C1 segment of cervical spinal cord (tissue), 14 donors: ENCODE measurements at places on chromosomes 4 and X.

DNA sequence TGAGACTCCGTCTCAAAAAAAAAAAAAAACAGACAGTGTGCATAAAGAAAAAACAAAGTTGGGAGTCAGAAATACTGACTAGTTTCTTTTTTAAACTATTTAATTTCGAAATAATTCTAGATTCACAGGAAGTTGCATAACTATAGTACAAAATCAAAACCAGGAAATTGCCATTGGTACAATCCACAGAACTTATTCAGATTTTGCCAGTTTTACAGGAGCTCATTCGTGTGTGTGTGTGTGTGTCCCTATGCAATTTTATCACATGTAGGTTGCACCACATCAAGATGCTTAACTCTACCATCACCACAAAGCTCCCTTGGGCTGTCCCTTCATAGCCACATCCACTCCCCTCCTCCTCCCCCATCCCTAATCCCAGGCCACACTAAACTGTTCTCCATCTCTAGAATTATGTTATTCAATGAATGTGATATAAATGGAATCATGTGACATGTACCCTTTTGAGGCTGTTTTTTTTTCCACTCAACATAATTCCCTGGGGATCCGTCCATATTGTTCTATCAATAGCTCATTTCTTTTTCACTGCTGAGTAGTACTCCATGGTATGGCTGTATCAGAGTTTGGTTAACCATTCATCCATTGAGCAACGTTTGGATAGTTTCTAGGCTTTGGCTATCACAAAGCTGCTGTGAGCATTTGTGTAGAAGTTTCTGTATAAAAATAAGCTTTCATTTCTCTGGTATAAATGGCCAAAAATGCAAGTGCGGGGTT lies 16.3 kb upstream of the DDX3X start:
- no peak for DNase-seq

- DNase-seq = no peak
These were observed 66.6 kb upstream of the SLIT2 start for GRCh38 chr4:20185103-20185502.

DNA sequence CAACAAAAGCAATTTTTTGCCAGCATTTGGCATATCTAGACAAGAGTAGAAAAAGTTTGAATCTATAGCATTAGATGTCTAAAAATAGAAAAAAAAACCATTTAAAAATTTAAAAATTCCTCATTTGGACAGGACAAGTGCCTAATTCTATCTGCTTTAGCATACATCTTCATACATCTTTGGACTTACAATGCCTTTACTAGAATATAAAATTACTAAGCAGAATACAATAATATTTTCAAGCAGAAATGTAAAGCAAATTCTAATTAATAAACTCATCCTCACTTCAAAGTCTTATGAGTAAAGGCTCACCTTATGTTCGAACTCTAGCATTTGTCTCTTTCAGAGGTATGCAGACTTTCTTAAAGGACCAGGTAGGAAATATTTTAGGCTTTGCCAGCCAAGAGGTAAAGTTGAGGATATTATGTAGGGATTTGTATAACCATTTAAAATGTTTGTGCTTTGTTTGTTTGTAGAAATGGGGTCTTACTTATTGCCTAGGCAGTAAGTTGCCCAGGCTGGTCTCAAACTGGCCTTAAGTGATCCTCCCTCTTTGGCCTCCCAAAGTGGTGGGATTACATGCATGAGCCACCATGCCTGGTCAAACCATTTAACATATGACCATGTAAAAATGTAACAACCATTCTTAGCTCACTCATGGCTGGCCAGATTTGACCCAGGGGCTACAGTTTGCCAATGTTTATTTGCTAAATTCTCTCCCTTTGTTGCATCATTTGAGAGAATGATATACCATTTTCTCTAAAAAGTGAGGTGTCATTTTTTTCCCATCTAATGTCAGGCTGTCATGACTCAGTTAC lies 29.1 kb downstream of the UGDH start:
- no peak for DNase-seq

GRCh38 chr4:7782783-7783182 lies 156.9 kb downstream of the AFAP1 start:
- no peak for DNase-seq

GRCh38 chrX:45788315-45788714 lies 587.6 kb upstream of the DIPK2B start:
- DNase-seq = no peak

- no peak for DNase-seq
These were observed 315.5 kb downstream of the CAMK2D start for GRCh38 chr4:113446019-113446418.

DNA sequence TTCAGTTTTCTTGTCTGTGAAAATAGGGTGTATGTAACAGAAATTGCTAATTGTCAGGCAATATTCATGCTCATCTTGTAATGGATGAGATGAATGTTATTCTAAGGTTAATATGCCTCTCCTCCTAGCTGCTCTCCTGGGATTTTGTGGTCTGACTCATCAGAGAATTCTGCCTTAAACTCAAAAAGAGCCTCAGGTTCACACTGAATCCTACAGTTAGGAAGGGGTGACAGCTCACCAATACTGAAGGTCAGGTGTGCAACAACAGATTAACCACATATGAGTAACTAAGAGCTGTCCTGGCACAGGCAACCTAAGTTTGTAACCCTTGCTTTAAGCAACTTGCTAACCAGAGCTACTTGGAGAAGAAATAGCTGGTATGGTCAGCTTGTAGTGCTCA lies 197.7 kb downstream of the SPATA18 start:
- no peak for DNase-seq

GRCh38 chr4:98482847-98483806 lies 175.3 kb downstream of the TSPAN5 start:
- no peak for DNase-seq

- DNase-seq = peak; percentile 60
These were observed 36.1 kb upstream of the IQSEC2 start for GRCh38 chrX:53317365-53318069.

GRCh38 chr4:2251795-2252529 lies 9.9 kb downstream of the MXD4 start:
- no peak for DNase-seq

DNA sequence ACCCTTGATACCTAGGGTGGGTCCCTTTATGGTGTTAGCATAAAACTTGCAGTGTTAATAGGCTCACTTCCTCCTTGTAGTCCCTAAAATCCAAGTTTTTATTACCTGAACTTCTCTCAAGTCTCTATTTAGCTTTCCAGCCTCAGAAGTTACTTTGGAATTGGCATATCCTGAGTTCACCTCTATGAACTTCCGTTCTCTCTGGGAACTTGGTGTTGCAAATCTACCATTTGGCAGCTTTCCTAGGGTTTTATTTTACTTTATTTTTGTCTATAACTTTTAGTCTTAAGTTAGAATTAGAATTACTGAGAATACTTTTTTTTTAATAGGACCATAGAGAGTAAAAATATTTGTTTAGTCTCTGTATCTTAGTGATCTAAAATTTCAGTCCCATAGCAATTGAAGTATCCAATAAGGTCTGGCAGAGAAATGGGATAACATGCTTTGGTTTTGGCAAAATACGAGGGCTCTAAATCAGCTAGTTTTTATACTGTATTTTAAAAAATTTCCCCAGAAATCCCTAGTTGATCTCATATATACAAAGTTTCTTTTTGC lies 30.3 kb upstream of the NAF1 start:
- no peak for DNase-seq

GRCh38 chr4:137998666-137999429 lies 243.3 kb downstream of the SLC7A11 start:
- no peak for DNase-seq

DNA sequence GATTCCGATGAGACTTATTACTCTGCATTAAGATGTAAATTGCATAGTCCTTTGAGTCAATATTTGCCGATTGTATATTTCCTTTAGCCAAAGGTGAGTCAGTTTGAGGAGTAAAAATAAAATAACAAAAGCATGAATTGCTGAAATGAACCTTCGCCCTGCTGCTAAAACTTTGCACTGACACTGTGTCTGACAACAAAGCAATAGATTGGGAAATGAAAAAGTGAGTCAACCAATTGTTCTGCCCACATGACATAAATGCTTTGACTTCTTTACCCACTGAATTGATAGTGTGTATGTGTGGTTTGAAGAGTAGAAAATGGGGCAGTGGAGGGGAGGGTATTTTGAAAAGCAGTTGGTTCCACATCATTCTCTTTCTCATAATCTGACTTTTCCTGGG lies 88.4 kb upstream of the AFF2 start:
- no peak for DNase-seq

- DNase-seq = no peak
These were observed 330.3 kb upstream of the NOCT start for GRCh38 chr4:138685316-138685715.

DNA sequence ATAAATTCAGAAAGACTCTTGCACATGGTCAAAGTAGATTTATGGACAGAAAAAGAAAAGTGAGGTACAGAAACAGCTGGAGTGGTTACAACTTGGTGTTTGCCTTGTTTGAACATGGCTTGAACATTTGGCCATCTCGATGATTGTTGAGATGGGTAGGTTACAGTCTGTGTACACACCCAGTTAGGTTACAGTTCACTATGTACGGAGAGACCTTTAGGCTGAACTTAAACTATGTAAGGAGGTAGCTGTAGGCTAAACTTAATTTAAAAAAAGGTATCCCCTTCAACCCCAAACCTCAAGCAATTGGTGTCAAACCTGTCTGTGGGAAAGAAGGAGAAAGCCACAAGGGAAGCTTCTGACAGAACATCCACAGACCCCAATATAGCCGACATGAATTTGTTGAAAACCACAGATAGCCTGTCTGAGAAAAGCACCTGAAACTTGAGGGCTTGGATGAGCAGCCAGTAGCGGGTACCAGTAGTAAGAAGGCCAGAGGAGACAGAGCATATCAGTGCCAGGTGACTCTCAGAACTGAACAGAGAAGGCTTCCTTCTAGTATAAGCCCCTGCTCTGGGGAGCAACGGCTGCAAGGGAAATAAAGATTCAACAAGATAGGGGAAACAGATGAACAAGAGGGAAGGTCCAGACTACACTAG lies 247.9 kb upstream of the GALNTL6 start:
- no peak for DNase-seq

GRCh38 chr4:41256740-41257256 lies at the start of gene UCHL1:
TSS of gene UCHL1 (plus strand) at chr4:41256928. CDS start at chr4:41256977, 49 bp downstream.
- peak; percentile 18 for DNase-seq

GRCh38 chr4:80305466-80305865 lies 30.1 kb upstream of the CFAP299 start:
- no peak for DNase-seq

DNA sequence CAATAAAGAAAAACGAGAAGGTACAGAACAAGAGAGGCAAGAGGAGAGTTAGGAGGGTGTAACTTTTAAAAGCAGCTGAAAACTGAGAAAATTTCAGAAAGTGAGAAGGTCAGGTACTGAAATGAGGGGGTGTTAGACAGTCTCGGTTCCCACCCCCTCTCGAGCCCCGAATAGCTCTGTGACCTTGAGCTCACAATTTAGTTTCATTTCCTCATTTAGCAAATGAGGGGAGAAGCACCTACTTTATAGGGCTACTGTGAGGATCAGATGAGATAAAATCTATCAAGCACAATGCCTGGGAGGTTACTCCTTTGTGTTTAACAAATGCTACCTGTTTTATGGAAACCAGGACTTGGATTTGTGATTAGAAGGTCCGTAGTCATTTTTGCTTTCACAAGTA lies 4.9 kb downstream of the UGT8 start:
- DNase-seq = no peak

DNA sequence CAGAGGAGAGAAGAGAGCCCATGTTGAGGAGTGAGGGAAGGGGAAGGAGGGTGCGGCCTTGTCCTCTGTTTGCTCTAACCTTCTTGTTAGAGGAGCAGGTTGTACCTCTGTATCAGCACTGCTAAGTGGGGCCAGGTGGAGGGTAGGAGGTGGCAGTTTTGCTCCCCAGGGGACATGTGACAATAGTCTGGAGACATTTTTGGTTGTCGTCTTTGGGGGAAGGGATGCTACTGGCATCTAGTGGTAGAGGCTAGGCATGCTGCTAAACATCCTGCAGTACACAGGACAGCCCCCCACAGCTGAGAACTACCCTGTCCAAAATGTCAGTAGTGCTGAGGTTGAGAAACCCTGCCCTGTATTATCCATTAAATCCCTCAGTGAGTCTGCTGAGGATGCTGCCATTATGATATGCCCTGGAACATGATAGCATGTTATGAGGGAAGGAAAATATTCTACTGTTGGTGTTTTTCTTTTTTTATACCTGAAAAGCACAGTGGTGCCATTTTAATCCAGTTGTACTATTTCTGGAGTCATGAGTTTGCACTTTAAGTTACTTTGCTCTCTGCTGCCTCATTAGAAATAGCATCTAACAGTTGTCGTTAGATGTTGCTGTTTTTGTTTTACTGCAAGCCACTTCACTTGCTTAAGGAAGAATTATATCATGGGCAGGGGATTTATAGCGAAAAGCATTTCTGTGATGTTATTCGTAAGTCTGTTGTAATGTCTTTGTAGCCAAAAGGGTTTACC lies 90.6 kb downstream of the LRP2BP start:
- DNase-seq = no peak

- no peak for DNase-seq
These were observed 348.5 kb upstream of the SFRP2 start for GRCh38 chr4:154137320-154137905.

GRCh38 chr4:68466185-68466584 lies 18.9 kb downstream of the TMPRSS11E start:
- DNase-seq = no peak

GRCh38 chr4:127601029-127601428 lies 31.7 kb upstream of the INTU start:
- DNase-seq = no peak

DNA sequence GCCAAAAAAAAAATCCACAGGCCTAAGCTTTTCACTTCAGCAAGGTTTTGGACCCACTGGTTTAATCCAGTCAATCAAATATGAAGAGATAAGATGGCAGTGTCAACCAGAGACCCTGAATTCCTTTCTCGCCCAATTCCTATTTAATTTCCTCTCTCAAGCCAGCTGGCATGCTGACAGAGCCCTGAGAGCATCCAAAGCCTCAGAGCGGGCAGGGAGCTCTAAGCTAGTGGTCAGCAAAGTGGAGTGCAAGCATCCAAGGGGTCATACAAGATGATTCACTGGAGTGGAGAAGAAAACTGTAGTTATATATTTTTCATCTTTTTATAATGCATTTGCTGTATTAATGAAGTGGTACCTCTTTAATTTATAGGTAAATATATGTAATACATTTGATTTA lies 37.8 kb upstream of the PRPS2 start:
- DNase-seq = no peak

GRCh38 chrX:42602566-42602965 lies 175.4 kb downstream of the PPP1R2C start:
- DNase-seq = no peak

DNA sequence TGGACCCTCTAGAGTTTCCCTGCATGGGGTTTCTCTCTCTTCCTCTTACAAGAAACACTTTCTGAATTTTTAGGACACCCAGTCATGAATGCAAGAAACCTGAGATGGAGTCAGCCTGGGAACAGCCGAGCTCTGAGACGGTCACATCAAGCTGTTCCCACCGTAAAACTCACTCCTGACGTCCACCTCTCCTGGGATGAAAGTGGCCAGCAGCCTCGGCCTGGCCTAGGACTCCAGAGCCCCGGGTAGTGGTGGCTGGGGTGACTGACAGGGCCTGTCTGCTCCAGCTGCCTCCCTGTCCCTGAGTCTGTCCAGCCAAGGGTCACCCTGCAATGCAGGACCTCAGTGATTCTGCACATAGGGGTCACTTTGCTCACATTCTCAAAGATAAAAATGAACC lies 217.8 kb downstream of the SHOX start:
- no peak for DNase-seq

- no peak for DNase-seq
These were observed 76.2 kb upstream of the TEX13D start for GRCh38 chrX:124256216-124256615.
